Activated CD4-positive, alpha-beta T cell treated with anti-CD3 and anti-CD28 coated beads, Interleukin-2, amount 50 U/mL, for 4 hours (primary cell): ENCODE measurements at places on chromosomes 1 and 21.
A peak's percentile ranks its signal among the peaks of the same experiment; 100 is the strongest.

DNA sequence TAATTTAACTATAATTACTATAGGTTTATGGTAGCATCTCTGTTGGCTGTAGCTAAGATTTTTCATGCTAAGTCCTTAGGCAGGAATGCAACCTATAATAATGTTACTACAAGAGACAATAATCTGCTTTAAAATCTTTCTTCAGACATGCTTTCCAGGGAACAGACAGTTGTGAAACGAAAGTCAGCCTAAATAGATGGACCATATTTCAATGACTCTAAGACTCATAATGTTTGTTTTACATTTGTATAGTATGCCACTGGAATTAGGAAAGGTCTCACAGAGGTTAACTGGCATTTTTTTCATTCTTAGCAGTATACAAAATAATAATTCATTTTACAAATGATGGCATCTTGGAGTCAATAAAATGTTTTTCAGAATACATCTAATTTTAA is 8.1 kb downstream of the RERE start:
- no peak for DNase-seq

DNA sequence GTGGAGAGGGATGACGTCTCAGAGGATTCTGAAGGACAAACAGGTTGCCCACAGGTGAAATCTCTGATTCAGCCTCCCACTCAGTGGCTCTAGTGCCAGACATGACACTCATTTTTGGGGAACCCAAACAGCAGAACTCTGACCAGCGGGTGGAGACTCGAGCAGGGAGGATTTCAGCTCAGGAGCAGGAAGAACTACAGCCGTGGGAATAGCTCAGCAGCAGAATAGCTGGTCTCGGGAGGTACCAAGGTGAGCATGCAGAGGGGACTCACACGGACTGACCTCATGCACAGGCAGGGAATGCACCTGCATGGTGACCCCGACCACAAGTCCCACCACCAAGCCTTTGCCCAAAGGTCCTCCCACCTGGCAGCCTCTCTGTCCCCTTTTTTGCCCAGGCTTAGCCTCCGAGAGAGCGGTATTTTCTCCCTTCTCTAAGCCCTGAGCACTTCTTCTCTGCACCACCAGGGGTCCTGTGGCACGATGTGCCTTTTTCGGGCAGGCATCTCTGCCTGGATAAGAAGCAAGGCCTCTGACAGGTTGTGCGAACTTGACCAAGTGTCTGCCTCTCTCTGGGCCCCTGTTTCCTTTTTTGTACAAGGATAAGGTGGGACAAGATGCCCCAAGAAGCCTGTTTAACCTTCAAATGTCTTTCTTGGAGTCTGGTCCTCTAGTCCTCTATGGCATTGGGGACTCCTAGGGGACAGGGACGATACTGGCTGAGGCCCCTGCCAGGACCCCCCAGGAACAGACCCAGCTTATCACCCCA is 8.8 kb upstream of the FGR start:
- peak; percentile 66 for DNase-seq

GRCh38 chr1:93967306-93967705 is 58.1 kb upstream of the GCLM start:
- DNase-seq: no peak

GRCh38 chr1:104765085-104765484 is 1015.4 kb downstream of the AMY1C start:
- no peak for DNase-seq

DNA sequence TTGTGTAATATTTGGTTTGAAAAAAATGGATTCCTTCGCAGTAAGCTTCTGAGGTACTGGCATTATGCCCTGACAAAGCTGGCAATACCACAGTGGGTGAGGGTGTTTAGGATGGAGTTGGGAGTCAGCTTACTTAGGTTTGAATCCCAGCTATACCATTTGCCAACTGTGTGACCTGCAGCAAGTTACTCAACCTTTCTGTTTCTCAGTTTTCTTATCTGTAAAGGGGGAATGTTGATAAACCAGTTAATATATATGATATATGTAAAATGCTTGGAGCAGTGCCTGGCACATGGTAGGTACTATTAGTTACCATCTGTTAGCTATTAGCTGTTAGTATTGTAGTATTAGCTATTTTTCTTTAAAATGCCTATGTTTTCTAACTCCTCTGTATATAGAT is 4.9 kb upstream of the HDGF start:
- DNase-seq: no peak

GRCh38 chr1:168708698-168709404 is 20.2 kb downstream of the DPT start:
- DNase-seq: no peak

DNA sequence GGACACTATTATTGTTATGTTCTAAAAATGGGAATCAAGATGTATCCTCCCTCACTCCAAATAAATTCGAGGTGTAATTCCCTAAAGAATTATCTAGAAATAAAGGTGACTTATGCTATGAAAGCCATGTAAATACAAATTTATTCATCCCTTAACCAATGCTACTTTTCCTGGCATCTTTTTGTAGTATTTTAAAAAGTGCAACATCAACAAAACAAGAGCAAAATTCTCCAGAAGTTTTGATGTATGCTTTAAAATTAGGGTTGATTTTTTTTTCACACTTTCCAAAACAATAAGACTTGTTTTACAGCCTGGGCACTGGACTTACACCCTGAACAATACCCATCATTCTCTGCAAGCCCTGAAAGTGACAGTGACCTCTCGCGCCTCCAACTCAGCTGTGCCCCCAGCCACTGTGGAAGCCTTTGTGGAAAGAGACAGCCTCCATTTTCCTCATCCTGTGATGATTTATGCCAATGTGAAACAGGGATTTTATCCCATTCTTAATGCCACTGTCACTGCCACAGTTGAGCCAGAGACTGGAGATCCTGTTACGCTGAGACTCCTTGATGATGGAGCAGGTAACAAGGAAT is 21.4 kb upstream of the CLCA1 start:
- DNase-seq: no peak

DNA sequence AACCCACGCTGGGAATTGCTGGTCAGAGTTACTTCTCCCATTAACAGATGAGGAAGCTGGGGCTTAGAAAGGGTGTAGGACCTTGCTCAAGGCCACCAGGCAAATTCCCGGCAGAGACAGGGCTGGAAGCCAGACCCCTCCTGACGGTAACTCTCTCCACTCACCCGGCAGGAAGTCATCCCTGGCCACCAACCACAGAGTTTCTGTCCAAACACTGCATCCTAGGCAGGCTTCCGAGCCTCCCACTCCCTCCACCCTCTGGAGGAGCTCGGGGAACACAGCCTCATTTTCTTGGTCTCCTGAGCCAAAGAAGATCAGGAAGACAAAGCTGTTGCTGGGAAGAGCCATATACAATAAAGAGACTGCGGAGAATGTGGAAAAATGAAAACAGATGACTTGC is 25.0 kb upstream of the ZNF436 start:
- no peak for DNase-seq

DNA sequence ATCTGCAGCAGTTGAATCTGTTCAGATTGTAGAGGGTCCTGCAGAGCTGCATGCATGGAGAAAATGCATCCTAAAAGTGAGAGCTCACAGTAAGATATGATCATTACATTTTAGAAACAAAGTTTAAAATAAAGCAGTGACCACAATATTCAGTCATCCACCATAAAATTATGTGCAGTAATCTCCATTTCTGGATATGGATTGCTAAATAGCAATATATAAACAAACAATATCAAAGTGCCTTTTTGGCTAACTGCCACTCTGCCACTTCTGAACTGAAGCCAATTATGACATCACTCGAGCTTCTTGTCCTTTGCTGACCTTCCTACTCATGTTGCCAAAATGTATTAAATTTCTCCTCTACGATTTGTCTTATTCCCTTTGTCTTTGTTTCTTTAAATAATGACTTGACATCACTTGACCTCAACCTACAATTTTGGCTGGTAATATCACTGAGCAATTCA is 262.0 kb upstream of the CXADR start:
- DNase-seq: no peak

- DNase-seq: no peak
These were observed 49.4 kb downstream of the H3-3A start for GRCh38 chr1:226111883-226112261.

- DNase-seq: peak; percentile 63
These were observed at the start of gene C2CD4D for GRCh38 chr1:151839457-151840403. TSS of gene C2CD4D (minus strand) at chr1:151839820. CDS start at chr1:151838989, 831 bp downstream.

DNA sequence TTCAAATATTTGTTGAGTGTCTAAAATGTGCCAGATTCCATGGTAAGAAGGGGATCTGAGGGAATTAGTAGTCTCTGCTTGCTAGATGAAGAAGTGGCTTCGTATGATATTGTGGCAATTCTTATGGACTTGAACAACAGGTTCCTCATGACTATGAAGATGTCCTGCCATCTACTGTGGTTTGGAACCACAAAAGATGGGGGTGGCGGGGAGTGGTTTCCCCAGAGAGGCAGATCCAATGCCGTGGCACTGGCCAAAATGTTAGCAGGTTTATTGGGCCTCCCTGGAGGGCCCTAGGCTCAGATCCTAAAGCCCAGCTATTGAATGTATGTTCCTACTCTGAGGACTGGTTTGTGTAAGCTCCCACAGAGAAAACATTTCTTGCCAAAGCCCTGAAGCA is 120.8 kb downstream of the RGS2 start:
- DNase-seq: no peak

DNA sequence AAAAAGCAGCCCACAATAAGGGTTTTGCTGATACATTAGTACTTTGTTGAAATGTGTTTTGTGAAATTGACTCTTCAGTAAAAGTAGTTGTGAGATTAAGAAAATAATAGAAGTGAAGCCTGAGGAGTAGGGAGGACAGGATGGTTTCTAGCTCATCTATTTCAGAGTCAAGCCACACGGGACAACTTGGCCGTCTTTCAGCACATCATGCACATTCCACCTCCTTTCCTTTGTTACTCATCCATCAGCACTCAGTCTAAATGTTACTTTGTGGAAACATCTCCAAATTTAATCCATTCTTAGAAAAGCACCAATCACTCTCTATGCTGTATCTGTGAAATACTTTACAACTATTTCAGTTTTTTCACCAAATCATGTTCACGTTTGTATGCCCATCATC is 223.3 kb downstream of the FGGY start:
- DNase-seq: no peak

GRCh38 chr1:186605762-186606350 is 74.4 kb downstream of the PTGS2 start:
- peak; percentile 0 for DNase-seq

DNA sequence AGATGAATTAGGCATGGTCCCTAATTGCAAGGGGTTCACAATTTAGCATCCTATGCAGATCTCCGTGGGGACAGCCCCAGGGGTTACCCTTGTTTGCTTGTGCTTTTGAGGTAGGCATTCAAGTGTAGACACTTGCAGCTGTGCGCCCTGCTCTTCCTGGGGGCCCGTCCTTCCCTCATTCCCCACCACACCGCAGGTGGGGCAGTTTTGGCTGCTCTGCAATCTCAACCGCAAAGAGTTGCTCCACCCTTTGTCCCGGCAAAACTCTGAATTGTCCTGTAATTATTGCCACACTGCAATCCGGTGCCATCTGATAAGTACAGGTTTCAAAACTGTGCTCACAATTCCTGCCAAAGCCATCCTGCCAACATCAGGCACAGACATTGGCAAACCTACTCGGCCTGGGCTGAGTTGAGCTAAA is 65.4 kb upstream of the LYST start:
- DNase-seq: no peak

DNA sequence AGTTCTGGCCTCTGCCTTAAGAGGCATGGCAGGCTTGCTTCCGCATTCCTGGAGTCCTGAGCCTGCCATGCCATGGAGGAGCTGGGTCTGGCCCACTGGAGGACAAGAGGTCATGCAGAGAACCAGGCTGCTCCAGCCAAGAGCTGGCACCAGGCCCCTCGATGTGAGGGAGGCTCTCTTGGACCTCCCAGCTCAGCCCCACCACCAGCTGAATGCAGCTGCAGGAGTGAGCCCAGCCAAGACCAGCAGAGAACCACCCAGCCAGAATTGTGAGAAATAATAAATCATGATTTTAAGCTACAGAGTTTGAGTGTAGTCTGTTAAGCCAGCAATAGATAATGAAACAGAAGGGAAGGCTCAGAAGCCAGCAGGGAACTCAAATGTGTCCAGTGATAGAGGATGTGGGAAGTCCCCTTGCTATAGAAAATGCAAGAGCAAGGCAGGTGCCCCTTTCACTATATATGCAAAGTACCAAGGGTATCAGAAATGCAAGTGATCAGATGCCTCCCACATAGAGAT is 118.4 kb downstream of the HIVEP3 start:
- no peak for DNase-seq

- DNase-seq: no peak
These were observed 125.3 kb upstream of the GREM2 start for GRCh38 chr1:240737298-240737697.

GRCh38 chr21:42841156-42841915 is 38.0 kb downstream of the WDR4 start:
- DNase-seq: no peak

DNA sequence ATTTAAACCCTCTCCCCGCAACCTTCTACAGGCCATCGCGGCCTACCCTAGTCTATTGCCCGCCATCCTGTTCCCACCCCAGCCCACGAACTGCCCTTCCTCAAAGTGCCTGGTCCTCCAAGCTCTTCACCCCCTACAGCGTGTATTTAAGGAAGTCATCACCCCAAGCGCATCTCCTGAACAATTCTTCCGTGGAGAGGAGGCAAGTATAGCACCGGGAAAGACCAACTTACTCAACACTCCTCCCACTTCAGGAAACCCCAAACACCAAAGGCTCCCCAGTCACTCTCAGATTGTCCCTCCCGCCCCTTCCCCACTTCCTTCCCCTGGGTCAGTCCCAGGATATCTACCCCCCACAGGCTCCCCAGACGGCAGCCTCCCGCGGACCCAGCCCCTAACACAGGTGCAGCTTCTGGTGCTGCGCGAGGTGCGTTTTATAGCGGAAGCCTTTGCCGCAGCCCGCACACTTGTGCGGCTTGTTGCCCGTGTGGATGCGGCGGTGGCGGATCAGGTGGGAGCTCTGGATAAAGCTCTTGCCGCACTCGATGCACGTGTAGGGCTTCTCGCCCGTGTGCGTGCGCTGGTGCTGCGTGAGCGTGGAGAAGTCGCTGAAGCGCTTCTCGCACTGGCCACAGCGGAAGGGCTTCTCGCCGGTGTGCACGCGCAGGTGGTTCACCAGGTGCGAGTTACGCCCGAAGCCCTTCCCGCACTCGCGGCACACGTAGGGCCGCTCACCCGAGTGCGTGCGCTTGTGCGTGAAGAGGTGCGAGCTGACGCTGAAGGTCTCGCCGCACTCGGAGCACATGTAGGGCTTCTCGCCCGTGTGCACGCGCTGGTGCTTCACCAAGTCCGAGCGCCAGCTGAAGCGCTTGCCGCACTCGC is 25.5 kb downstream of the ZNF697 start:
- DNase-seq: no peak

- no peak for DNase-seq
These were observed 6.2 kb downstream of the ADAMTSL4 start for GRCh38 chr1:150555198-150555970.
